CD4-positive, alpha-beta T cell treated with Interleukin-15 for 4 hours (primary cell): ENCODE measurements at places on chromosomes 13 and 19.

- DNase-seq, result no peak
These were observed 1.2 kb downstream of the ITPKC start for GRCh38 chr19:40717880-40718773.

DNA sequence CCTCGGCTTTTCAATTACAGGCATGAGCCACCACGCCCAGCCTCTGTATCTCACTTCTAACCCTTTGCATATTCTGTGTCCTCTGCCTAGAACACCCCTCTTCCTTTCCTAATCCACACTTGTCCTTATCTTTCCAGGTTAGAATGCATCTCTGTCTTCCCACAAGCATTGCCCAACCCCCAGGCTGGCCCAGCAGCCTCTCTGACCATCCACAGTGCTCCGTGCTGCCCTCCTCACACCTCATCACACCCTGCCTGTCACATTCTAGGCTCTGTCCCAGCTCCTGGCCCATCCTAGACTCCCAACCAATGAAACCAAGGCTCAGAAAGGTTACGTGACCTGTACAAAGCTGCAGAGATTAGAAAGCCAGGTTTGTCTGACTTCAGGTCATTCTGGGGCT, 11.3 kb downstream of the JAK3 start:
- no peak for DNase-seq

DNA sequence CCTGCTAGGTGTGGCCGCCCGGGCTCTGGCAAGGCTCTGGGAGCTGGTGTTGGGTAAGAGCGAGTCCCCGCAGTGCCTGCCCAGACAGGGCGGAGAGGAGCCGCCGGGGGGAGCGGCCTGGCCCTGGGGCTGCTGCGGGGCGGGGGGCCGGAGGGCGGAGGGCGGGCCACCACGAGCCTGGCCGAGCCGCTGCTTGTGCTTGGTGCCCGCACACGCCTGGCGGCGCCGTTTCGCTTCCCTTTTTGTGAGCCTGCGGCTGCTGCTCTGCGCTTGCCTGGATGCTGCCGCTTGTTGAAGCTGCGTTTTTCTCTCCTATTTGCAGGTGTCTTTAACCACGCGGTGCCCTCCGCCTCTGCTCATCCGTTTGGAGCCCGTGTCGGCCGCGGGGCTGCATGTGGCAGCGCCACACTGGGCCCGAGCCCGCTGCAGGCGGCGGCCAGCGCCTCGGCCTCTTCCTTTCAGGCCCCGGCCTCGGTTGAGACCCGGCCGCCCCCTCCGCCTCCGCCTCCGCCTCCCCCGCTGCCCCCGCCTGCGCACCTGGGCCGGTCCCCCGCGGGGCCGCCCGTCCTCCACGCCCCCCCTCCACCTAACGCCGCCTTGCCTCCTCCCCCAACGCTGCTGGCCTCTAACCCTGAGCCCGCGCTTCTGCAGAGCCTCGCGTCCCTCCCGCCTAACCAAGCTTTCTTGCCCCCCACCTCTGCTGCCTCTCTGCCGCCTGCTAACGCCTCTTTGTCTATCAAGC, 8.5 kb downstream of the PLEKHJ1 start:
- DNase-seq, result no peak

- DNase-seq, result no peak
These were observed 20.2 kb upstream of the CEACAM6 start for GRCh38 chr19:41735071-41735600.

DNA sequence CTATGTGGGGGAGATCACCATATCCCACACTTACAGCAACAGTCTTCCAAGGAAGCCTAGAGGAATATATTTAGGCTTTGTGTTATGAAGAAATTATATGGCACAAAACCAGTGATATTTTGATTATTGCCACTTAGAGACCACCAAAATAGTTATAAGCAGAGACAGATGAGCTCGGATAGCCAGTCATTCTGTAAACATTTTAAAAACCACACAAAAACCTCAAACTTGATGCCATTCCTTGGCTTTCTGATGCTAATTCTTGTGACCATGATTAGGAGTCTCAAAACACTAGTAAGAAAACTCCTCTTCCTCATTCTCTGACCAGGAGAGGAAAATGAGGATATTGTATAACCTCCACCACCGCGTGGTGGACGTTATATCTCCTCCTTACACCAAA, 496.4 kb downstream of the FOXO1 start:
- DNase-seq, result no peak

GRCh38 chr19:11223200-11223599, 16.2 kb upstream of the ANGPTL8 start:
- DNase-seq, result no peak

DNA sequence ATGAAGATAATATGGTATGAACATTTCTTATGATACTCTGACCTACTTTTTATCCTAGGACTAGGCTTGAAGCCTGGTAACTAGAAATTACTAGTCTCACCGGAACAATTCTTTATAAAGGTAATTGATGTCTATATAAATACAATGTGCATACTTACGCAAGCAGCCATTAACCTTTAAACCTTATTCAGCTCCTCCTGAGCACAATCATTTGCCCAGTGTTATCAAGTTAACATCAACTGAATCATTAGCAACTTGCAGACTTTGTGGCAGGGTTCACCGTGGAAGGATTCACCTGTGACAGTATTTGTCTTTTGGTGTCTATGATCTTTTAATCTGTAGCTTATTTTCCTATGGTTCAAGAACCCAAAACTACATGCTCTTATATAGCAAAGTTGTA, 508.6 kb upstream of the KLHL1 start:
- DNase-seq, result no peak

GRCh38 chr13:36787181-36787580, 31.8 kb upstream of the RFXAP start:
- no peak for DNase-seq

DNA sequence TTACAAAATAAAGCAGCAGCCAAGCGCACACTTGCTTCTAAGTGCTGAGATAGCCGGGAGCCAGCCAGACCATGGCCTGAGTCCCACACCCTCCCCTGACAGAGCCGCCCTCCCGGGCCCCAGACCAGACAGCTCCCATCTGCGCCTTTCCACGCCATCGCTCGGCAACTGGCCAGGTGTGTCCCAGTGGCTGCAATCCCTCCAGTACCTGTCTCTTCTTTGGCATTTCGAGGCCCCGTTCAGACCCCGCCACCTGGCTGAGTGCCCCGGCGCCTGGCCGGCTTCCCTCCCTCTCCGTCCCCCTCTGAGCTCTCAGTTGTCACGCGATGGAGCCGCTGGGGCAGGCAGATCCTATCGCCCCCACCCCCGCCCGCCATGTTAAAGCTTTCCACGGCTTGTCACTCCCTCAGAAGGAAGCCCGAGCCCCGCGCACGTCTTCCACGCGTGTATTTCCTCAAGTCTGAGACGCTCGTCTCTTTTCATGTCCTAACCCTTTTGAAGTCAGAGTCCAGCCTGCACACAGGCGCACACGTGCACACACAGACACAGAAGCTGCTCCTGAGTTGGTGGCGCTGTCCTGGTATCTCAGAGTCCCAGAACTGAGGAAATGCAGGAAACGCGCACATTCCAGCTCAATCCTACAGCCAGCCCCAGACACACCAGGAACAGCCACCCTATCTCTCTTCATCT, 7.9 kb downstream of the MLLT1 start:
- no peak for DNase-seq

- DNase-seq, result no peak
These were observed 283.1 kb downstream of the DCT start for GRCh38 chr13:94196413-94196812.

GRCh38 chr19:41753159-41753558, 2.2 kb upstream of the CEACAM6 start:
- DNase-seq, result peak; percentile 68

DNA sequence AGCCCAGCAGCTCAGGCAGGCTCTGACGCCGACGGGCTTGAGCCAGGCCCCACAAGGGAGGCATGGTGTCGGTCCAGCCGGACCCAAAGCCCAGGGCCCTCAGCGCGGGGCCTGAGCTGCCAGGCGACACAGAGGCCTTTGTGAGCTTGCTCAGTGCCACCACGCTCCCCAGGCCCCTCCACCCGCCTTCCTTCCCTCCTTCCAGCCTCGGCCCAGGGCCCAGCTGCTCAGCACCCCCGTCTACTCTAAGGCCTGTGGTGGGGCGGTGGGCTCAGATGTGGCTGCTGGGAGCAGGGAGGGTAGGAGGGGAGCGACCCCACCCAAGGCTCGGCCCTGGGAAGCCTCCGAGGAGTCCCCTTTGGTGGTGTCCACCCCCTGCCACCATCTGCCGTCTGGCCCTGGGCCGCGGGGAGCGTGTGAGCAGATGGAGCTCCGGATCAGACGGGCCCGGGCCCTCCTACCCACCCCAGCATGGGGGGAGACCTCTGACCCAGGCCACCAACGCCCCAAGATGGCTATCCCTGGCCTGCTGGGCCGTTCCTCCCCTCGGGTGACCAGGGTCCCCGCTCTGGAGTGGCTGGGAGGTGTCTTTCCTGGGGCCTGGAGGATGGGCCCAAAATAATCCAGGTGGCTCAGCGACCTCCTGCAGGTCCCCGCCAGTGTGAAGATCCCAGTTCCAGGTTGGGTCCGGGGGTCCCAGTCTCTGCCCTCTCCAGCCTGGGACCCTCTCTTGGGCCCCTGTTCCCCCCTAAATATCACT, 7.8 kb downstream of the ZBTB7A start:
- no peak for DNase-seq

- no peak for DNase-seq
These were observed 8.8 kb downstream of the GPC6 start for GRCh38 chr13:93235258-93236015.

DNA sequence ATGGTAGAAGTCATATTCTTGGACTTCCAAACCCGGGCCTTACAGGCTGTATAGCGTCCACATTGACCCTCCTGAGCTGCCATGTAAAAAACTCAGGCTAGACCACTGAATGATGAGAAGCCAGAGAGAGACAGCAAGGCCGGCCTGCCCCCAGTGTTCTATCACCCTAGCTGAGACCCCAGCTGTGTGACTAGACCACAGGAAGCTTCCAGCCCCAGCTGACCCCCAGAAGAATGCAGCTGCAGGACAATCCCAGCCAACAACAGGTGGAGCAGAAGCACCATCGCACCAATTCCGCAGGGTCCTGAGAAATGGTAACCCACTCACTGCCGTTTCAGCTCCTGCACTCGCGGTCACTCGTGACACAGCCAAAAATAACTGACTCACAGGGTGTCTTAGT, 2.9 kb upstream of the ATP11A start:
- DNase-seq, result no peak

DNA sequence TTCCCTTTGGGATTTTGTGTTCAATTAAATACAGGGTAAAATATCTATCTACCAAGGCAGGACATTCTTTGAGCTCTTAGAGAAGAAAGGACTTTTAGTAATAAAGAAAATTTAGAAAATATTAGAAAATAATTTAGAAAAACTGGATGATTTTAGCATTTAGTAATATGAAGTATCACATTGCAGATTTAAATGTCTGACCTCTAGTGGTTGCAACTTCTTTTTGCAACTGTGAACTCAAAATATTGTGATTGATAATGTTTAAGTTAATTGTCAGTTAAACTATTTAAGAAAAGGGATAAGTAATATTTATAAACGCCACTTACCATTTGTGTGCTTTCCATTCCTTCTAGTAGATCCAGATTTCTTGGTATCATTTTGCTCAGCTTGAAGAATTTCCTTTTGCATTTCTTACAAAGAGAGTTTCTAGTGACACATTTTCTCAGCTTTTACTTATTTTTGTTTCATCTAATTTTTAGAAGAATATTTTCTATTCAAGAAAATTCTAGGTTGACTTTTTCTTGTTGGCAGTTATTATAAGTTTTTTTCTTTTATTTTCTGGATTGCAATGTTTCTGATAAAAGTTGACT, 10.3 kb upstream of the POSTN start:
- DNase-seq, result no peak

DNA sequence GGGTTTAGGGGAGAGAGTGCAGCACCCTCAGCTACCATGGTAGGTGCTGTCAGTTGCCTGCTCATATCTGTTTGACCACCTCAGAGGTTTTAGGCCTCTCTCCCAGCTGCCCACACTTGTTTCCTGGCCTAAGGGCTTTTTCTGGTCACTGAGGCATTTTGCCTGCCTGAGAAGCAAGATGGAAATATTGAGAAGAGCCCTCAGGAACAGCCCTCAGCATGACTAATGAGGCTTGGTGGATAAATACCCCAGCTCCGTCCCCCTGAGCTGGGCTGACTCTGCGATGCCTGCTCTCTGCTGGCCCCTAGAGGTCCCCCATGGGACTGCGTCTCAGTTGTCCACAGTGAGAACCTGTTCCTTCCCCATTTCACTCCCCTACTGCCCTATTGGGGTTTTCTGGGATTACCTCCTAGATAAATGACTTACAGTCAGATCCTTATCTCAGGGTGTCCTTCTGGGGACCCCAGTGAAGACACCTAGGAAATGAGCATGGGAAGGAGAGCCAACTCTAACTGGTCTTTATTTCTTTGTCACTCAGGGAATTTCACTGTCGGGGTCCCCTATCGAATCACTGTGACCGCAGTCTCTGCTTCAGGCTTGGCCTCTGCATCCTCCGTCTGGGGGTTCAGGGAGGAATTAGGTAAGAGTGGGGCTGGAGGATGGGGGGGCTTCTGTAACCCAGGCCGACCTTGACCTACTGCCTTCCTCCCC, 13.3 kb downstream of the PALM3 start:
- peak; percentile 78 for DNase-seq

DNA sequence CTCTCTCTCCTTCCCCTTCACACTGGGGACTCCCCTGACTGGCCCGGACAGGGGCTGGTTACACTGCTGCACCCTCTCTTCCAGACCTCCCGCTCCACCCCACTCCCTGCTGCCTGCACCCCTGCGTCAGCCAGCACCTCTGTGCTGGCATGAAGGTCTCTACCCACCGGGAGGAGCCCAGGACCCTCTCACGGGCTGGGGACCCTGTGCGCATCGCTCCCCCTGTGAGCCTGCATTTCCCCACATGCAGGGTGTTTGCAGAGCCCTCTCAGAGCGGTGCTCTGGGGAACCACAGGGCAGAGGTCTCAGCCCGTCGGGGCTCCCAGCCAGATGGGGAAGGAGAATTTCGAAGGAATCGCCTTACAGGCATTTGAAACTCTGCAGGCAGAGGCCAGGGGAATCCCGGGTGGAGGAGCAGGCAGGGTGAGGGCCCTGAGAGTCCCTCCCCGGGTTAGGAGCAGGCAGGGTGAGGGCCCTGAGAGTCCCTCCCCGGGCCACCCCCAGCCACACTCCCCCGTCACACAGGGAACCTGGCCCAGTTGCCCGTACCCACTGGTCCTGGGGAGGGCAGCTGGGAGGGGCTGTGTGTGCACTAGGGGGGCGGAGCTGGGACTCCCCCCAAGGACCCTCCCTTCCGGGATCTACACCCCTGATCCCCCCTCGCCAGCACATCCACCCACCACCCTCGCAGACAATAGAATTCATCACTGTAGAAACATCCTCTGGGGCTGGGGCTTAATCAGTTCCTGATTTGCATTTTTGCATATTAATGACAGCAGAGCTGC, 16.3 kb upstream of the TCF3 start:
- no peak for DNase-seq

- DNase-seq, result peak; percentile 75
These were observed 65.4 kb downstream of the GNG7 start for GRCh38 chr19:2636897-2637683.

- no peak for DNase-seq
These were observed 1.7 kb downstream of the CCDC61 start for GRCh38 chr19:45996933-45997332.
